ENCODE measurements at places on chromosomes 7 and 10.

- DNase-seq: no peak
Measured at GRCh38 chr7:158854681-158855081, 1.7 kb upstream of the DYNC2I1 start.

DNA sequence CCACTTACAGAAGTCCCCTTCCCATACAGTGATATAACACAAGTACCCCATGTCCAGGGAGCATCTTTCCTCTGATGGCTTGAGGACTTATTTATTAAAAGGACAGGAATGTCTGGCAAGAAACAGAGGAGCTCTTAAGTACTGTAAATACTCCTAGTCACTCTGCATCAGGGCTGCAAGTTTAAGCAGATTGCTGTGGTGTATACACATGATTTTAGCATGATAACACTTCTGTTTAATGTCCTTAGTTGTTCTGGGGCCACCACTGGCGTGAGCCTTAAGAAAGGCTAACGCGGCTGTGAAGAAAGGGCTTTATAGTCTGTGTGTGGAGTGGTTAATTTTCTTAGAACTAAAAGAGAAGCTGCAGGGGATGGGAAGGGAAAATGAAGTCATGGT is 65.7 kb downstream of the GBF1 start:
- DNase-seq: no peak

- DNase-seq: no peak
Measured at GRCh38 chr7:111006691-111007090, 84.2 kb upstream of the LRRN3 start.

DNA sequence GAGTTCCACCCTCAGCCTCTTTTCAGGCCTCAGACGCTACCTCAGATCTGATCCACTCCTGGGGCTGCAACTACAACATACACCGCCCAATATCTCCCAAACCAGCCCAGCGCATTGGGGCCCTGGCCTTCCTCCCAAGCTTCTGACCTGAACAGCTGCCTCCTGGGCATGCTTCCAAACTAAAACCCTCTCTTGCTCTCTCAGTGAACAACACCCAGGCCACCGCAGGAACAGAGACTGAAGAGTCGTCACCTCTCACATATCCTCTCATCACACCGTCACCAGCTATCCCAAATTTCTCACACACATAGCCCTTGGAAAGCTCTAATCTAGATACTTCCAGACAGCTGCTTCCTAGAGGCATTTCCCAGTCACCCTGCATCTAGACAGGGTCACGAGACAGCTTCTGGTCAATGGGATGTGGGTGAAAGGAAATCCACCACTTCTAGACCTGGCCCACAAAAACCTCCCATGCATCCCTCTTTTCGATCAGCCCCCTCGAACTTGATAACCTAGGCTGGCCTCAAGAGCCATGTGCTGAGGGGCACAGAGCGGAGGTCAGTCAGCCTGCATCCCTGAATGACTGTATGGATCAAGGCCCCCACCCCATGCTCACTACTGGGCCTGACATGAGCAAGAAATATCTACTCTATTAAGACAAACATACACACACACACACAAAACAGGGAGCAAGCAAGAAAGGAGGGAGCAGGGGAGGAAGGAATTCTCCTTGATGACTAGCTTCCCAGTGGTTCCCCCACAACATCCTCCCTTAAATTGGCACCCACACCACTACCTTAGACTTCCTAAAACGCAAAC is 1.8 kb downstream of the PARP12 start:
- DNase-seq: peak; percentile 89

DNA sequence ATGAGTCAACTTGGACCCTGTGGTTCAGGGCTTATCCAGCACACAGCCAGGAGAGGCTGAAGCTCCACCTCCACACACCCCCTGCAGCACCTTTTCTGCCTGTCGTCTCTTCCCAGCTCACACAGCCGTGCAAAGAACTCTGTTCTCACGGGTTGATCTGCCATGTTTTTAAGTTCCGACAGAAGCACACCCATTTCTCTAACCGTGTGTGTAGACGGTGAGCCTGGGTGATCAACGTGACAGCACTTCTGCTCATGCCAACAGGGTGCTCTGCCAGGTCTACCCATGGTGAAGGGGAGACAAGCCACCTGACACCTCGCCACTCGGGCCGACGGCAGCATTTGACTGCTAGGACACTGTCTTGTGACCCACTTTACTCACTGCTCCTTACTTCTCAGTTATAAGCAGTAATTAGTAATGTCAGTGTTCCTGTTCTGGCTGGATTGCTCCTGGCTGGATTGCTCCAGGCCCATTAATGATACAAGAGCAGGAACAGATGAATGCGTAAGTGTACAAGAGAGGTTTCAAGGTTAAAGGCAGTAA is 90.5 kb downstream of the RNF216 start:
- no peak for DNase-seq

GRCh38 chr7:116027786-116028185 is 2.8 kb downstream of the TFEC start:
- no peak for DNase-seq

- no peak for DNase-seq
Measured at GRCh38 chr7:155204744-155205367, 92.8 kb upstream of the INSIG1 start.

- no peak for DNase-seq
Measured at GRCh38 chr7:8172372-8173354, 89.3 kb downstream of the ICA1 start.

- DNase-seq: no peak
Measured at GRCh38 chr7:149606826-149607225, 109.2 kb upstream of the ZNF746 start.
